NCI-H2029 treated with DMSO at 0.1 percent for 48 hours (cell line): ENCODE measurements at places on chromosomes 1 and 21.

GRCh38 chr1:117312453-117313138 is 54.7 kb upstream of the MAN1A2 start:
- DNase-seq = no peak

GRCh38 chr1:107794571-107794970 is 170.4 kb downstream of the VAV3 start:
- DNase-seq = no peak

DNA sequence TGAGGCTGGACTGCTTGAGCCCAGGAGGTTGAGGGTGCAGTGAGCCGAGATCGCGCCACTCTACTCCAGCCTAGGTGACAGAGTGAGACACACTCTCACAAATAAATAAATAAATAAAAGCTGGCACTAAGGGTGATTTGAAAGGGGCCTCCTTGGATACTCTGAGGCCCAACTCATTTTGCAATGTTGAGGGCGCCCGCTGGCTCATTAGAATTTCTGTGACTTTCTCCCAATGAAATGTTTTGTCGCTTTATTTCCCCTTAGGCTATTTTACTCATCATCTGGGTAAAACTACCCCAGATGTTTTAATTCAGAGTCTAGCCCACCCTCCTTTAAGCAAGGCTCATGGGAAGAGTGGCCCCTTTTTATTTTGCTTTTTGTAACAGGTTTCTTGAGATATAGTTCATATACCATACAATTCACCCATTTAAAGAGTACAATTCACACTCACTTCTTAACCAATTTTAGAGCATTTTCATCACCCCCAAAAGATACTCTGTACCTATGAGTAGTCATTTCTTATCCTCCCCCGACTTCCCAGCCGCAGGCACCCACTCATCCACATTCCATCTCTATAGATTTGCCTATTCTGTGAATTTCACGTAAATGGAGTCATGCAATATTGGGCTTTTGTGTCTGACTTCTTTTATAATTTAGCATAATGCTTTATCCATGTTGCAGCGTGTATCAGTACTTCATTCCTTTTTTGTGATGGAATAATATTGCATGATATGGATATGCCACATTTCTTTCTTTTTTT is 259.1 kb downstream of the KAZN start:
- DNase-seq = no peak

DNA sequence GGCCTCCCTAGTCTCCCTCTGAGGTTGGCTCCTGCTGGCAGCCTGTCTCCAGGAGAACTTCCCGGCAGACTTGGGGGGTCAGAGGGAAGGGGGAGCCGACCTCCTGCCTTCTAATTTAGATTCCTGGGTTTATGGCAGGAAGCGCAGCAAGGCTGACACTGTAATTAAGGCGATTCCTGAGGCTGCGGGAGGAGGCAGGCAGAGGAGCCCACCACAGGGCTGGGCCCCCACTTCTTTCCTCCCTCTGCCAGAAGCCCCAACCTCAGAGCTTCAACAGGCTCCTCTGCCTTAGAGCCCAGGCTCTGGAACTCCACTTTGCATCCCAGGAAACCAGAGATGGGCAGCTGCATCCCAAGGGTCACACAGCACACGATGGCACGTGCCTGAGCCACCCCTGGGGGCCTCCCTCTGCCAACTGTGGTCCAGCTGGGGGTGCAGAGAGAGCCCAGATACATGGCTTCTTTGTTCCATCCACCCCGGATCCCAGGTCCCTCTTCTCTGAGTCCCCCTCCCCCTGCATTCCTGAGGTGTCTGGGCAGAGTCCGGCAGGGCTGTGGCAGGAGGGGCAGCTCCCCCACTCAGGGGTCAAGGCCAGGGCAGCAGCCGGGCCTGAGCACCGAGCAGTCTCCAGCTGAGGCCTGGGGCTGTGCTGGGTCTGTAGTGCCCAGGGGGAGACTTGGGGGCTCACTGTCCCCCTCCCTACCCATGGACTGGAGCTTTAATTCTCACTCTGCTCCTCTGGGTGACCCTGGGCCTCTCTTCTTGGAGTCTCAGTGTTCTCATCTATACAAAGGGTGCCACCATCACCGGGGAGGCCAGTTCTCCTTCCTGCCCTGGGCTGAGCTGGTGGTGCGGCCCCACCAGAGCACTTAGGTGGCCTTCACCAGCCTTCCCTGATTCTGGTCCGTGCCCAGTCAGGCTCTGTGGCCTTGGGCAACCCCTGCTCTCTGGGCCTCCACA is 39.4 kb upstream of the FAM131C start:
- DNase-seq = no peak
